Stimulated activated CD4-positive, alpha-beta T cell treated with anti-CD3 and anti-CD28 coated beads, Interleukin-1b, Interleukin-23, amount 100 ng/mL, for 1 hour (primary cell): ENCODE measurements at places on chromosomes 11 and 22.
A peak's percentile ranks its signal among the peaks of the same experiment; 100 is the strongest.

GRCh38 chr11:10302744-10303557, 1.9 kb upstream of the ADM start:
- no peak for DNase-seq

DNA sequence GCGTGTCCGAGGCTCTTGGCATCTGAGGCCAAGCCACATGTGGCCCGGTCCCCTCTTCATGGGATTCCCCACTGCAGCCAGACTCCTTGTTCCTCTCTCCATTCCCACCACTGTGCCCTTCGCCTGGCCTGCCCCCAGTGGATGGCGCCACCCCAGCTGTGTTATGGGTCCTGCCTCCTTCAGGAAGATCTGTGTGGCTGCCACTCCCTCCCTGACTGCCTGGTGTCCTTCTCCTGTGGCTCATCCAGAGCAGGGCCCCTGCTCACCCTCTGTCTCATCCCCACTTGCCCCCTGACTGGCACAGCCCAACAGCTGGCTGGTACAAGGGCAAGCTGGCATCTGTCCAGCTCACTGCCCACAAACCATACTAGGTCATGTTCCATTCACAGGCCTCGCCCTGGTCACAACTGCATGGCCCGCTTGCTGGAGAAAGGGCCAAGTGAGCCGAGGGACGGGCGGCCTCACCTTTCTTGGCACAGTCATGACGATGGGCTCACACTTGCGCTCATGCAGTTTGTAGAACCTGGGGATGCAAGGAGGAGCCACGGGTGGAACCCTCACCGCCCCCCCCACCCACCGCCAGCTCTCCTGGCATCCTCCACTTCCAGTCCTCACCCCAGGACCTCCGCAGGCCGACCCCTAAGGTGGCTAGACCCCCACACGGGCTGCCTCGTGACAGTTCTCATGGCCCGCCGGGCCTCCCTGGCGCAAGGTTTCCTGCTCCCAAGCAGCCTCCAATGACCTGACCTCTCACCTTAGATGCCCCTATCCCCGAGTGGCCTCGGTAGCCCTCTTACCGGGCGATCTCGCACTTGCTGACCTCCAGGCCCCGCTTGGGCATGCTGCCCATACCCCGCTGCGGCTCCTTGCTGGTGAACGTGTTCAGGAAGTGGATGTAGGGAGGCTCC, 2.1 kb upstream of the PTPRCAP start:
- DNase-seq = no peak

DNA sequence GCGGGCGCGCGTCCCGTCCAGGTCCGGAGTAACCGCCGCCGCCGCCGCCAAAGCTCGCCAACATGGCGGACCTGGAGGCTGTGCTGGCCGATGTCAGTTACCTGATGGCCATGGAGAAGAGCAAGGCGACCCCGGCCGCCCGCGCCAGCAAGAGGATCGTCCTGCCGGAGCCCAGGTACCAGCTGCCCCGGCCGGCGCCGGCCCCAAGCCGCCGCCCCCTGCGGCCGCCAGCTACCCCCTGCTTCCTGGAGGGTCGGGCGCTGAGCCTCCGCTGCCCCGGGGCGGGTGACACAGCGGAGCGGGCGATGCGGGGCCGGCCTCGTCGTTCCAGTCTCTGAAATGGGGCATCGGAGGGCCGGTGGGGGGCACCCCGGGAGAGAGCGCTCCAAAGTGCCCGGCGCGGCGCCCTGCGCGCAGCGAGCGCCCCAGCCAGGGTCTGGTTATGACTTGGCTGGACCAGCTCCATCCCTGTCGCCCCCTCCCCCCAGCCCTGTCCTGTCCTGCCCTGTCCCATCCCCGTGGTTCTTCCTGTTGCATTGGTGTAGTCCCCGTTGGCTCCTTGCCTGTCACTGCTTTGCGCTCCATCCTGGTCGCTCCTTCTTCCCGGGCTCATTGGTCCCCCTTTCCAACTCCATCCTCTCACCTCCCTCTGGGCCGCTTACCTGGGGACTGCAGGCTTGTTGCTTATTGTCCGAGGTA, 653 bp downstream of the GRK3 start:
- DNase-seq = no peak

DNA sequence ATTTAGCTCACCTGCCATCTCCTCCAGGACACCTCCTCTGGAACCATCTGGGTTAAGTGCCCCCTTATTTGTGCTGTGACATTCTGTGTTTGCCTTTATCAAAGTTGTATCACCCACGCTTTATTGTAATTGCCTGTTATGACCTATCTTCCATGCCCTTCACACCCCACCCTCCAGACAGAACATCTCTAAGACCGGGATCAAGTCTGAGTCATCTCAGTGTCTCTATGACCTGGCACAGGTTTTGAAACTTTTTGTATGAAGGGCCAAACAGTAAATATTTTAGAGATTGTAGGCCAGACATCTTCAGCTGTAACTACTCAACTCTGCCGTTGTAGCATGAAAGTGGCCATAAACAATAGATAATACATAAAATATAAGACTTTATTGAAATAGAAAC, 161.8 kb downstream of the SPON1 start:
- DNase-seq = no peak

DNA sequence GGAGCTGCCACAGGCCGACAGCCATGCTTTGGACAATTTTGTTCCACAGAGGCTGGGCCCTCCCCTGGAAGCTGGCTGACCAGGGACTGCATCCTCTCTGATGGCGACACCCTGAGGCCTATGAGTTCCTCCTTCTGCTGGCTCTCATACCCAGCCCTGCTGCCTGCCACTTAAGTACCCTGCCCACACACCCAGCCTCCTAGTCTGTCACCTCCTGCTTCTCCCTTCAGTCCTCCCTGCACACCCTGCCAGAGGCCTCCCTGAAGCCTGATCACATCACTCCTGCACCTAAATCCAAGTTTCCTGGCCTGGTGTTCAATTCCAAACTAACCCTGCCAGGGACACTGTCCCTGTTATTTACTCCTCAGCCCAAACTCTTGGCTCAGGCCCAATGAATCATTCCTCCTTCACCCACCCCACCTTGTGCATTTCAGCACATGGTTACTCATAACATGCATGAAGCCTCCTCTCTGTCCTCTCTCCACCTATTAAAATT, 136.7 kb upstream of the NECTIN1 start:
- no peak for DNase-seq

GRCh38 chr11:45089676-45090499, 56.6 kb upstream of the PRDM11 start:
- no peak for DNase-seq

DNA sequence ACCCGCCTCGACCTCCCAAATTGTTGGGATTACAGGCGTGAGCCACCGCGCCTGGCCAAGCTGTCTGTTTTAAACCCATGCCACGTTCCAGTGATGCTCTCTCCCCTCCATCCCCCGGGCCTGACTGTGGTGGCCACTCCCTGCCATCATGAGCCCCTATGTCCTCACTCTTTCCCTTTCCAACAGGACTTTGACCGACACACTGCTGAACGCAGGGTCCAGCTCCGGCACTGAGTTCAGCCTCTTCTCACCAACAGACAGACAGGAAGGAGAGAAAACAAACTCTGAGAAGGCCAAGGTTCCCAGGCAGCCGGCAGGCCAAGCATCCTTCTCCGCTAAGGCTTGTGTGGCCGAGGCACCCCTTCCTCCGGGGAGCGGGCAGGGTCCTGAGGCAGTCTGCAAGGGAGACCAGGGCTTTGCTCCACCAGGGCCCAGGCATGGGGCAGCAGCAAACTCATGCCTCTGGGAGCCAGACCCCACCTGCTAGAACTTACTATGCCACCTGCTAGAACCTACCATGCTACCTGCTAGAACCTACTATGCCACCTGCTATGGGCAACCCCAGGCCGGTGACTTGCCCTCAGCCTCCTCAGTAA, 152.7 kb downstream of the CRYBB2 start:
- DNase-seq = no peak

GRCh38 chr11:72561856-72562255, 112.4 kb downstream of the PDE2A start:
- no peak for DNase-seq

GRCh38 chr11:82653752-82654151, 79.9 kb downstream of the FAM181B start:
- no peak for DNase-seq

GRCh38 chr11:78138694-78139421, 568 bp downstream of the ALG8 start:
- peak; percentile 12 for DNase-seq

DNA sequence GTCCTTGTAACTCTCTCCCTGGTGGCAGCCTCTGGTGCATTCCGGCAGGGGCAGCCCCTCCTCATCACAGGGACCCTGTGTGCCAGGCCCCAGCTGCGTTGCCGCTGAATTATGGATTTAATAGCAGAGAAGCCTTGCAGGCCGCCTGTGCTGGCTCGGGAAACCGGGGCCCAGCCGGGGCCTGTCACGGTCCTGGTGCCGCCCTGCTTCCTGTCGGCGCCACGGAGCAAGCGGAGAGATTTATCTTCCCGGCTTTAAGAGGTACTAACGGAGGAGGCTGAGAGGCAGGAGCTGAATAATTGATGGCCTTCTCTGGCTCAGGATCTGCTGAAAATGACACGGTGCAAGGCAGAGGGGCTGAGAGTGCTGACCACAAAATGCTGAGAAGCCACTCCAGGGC, 54.0 kb upstream of the CCDC188 start:
- DNase-seq = no peak

DNA sequence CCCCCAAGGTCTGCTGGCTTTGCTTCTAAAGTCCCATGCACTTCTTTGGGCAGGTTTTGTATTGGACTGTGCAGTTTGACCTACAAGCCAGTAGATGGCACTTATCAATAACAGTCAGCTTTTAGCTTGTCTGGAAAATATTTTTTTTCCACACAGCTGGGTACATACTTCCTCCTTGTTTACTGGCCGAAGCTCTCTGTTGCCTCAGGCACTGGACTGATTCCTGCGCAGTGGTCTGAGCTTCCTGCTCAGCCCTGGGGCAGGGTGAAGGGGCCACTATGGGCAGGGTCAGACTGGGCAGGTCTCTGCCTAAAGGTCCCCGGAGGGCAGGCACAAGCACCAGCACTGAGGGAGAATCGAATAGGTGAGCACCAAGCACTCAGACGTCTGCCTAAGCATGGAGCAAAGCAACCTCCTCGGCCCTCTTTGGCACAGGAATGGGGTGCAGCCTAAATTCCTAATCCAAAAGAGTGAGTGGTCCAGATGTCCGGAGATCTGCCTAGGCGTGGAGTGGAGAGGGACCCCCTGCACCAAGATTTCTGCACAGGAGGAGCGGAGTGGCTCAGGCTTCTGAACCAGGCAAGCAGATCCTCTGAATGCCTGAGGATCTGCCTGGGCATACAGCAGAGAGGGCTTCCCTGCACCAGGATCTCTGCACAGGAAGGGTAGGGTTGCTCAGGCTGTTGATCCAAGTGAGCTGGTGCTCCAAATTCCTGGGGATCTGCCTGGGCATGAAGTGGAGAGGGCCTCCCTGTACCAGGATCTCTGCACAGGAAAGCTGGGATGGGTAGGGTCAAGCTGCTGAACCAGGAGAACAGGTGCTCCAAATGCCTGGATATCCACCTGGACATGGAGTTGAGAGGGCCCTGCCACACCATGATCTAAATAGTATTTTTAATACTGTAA, 105.9 kb upstream of the C11orf58 start:
- DNase-seq = no peak

- no peak for DNase-seq
Observed at GRCh38 chr11:36540998-36541397, 26.8 kb upstream of the RAG1 start.

DNA sequence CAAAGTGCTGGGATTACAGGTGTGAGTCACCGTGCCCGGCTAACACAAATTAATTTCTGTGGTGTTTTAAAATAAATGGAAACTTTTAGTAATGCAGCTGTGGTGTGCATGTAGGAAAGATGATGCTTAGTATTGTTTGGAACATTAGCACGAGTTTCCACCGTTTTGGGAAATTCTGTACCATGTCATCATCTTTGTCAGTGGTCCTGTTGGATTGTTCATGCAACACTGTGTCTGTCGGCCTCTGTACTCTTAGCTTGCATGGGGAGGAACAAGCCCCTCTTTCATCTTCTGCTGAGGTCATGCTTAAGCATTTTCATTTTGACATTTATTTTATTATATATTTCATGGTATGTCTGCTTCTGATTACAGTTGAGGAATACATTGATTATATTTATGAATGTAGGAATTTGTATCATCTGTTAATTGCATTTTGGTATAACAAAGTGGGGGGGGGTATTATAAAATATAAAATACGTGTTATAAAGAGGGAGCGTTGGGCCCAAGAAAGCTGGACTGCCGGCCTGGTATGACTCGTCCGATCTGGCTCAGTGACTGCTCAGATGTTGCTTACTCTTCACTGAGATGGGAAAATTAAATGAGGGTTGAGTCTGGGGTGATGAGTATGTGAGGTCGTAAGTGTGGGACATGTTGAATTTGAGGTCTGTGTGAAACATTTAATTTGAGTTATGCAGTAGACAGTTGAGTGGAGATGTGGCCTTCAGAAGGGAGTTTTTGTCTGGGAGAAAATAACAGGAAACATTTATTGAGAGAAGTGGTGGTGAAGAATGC, 28.7 kb downstream of the CECR2 start:
- no peak for DNase-seq

- no peak for DNase-seq
Observed at GRCh38 chr11:60500276-60500910, 7.8 kb downstream of the MS4A12 start.

DNA sequence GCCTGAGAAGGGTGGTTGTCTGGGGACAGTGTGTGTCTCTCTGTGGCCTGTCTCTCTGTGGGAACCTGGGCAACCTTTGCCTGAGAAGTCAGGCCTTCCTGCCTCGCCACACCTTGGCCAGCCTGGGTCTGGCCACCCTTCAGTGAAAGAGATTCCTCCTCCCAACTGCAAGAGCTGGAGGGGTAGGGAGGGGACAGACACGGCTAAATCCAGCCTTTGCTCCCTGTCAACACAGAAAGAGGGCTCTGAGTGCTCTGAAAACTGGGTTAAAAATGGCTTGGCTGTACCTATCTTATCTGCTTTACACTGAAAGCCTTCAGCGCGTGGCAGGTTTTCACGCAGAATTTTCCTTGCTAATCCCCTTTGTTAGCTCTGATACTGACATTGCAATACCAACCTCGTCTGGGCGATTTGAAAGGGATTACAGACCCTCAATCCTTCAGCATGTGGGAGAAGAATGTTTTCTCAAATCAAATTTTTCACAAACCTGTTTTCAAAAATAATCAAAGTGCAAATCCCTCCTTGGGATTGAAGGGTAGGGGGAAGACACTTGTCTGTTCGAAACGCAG, 163.7 kb downstream of the DSCAML1 start:
- DNase-seq = no peak

DNA sequence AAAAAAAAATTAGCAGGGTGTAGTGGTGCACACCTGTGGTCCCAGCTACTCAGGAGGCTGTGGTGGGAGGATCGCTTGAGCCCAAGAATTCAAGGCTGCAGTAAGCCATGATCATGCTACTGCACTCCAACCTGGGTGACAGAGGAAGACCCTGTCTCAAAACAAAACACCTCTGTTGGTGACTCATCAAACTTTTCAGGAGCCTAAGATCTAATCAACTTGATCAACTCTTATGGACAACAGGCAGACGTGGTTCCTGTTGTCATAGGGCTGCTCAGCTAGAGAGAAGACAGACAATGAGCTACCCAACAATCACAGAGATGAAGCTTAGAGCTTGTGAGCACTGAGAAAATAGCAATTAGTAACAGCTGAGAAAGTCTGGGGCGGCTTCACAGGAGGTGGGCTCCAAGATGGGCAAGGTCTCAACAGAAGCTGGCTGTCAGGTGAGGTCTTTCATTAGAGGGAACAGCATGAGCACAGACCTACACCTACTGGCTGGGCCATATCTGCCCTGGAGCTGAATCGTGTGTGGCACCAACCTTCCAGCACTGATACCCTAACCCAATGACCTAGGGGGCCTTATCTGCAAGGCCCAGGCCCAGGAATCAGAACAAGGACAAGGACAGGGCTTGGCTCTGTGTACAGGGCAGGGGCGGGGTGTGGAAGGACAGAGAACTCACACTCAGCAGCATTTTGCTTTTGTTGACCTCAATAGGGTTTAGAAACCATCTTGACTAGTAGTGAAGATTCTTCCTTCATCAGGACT, 7.2 kb upstream of the UCP3 start:
- no peak for DNase-seq

GRCh38 chr22:36682811-36683210, 20.7 kb downstream of the CACNG2 start:
- DNase-seq = no peak
